ENCODE measurements at places on chromosomes 13 and 19. TPM values are rescaled to one million over a fixed set of nuclear protein-coding genes. Genes with fewer than 3 reads are reported as not detected.

Gene CLDN10
- not detected for total RNA-seq

DNA sequence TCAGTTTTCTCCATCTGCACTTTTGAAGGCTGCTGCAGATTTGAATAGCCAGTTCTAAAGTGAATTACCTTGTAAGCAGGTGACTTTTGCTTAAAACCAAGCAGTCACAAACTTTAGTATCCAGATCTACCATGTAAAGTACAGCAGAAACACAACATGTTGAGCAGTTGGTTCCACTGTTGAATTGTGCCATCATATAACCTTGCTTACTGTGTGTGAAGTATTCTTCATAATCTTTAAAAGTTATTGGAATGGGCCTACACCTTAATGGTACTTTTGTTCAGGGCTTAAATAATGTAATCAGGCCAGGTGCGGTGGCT is 23.2 kb upstream of the MTUS2 start:
- DNase-seq = no peak

- DNase-seq = no peak
These were observed 273.8 kb downstream of the SLITRK6 start for GRCh38 chr13:85525411-85525810.

- DNase-seq = no peak
These were observed 58.2 kb downstream of the NUFIP1 start for GRCh38 chr13:44930963-44931623.

Gene APLP1
- 1.3 TPM for total RNA-seq

DNA sequence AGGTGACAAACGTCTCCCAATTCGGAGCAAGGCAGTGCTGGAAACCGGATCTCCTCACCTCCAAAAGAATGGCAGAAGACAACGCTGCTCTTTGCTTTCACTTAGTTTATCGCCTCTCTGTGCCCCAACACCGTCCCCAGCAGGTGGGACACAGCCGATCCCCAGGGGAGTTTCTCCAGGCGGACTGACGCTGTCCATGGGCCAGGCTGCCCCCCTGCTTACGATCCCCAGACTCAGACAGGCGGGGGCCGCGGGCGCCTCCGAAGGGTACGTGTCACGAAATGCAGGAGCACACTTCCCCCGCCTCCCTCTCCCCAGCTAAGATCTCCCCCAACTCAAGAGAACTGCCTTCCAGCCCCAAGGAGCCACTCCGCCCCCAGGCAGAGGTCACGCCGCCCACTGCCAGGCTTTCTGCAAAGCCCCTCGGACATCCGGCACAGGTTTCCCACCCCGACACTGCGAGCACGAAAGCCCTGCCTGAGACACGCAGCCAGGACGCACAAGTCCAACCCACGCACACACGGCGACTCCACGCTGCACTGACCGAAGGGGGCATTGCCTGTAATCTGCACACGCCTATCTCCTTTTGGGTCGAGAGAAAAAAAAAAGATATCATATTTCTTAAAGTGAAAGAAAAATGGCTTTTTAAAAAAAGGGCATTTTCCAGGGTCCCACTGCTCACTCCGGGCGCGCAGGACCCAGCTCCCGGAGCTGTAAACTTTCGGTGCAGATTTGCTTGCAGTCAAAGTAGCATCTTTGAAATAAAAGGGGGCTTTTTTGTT is 2.0 kb downstream of the SPRY2 start:
- peak; percentile 62 for DNase-seq

GRCh38 chr13:44050450-44051063 is 170.9 kb downstream of the LACC1 start:
- peak; percentile 54 for DNase-seq

All from MCF 10A (cell line).